Left lobe of liver (tissue), 2 donors: ENCODE measurements at places on chromosomes 13 and 19. TPM values are rescaled to one million over a fixed set of nuclear protein-coding genes. Genes with fewer than 3 reads are reported as not detected.

GRCh38 chr19:37218592-37218935 is 550 bp downstream of the ZNF383 start:
- DNase-seq: no peak

DNA sequence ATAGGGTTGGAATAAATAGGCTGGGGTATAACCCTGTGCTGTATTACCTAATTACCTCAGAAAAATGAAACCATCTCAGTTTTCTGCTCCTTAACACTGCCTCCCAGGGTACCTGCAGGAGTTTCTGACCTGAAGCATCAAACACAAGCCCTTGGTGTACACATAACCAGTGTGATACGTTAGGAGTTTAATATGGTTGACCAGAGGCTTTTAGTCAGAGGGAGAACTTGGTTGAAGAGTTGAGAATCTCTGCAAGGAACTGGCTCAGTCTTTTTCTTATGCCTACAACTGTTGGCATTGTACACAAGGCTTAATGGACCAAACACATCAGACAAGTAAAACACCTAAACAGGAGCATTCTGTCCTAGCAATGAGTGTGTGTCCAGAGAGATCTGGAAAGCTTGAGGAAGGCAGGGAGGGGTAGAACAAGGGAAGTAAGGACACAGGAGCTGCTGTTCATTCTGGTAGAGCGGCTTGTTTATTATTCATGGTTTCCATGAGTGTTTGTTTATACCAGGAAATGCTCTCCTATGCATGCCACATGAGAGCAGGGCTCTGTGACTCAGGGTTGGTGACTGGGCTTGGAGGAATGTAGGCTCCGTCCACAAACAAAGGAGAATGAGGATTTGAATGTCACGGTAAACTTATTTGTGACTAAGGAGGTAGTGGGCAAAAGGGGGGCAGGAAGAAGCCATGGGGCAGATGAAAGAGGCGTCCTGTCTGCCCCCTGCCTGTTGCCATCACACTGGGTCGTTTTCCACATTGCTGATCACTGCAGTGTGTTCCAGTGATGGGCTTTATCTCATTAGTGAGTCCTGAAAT is 11.9 kb upstream of the SPATA13 start:
- no peak for DNase-seq

GRCh38 chr19:1914826-1915341 is 9.7 kb downstream of the ADAT3 start:
- DNase-seq: no peak

- DNase-seq: no peak
These were observed 14.0 kb downstream of the KLK4 start for GRCh38 chr19:50897191-50897607.

- DNase-seq: peak; percentile 64
These were observed 10.2 kb downstream of the CARM1 start for GRCh38 chr19:10881403-10882107.

DNA sequence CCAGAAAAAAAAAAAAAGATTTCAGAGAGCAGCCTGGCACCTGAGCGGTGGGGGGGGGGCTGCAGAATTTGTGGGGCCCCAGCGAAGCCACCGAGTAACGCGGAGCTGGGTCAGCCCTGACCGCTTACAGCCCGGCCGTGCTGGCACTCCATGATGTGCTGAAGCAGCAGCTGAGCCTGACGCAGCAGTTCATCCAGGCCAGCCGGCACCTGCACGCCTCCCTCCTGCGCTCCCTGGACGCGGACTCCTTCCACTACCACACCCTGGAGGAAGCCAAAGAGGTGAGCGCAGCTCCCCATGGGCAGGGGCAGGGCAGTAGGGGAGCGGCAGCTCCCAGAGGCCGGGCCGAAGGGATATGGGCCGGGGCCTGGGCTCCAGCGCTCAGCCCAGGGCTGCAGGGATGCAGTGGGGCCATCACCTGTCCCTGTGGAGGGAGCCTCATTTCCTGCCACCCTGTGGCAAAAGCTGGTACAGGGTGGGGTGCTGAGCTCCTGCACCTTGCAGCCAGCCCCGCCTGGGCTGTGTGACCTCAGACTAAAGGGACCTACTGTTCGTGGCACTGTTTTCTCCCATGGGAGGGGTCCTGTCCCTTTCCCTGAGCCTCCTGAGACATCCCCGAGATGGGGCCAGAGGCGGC is 18.3 kb downstream of the C19orf44 start:
- DNase-seq: no peak

GRCh38 chr13:77883328-77883727 is 35.3 kb downstream of the EDNRB start:
- DNase-seq: no peak

DNA sequence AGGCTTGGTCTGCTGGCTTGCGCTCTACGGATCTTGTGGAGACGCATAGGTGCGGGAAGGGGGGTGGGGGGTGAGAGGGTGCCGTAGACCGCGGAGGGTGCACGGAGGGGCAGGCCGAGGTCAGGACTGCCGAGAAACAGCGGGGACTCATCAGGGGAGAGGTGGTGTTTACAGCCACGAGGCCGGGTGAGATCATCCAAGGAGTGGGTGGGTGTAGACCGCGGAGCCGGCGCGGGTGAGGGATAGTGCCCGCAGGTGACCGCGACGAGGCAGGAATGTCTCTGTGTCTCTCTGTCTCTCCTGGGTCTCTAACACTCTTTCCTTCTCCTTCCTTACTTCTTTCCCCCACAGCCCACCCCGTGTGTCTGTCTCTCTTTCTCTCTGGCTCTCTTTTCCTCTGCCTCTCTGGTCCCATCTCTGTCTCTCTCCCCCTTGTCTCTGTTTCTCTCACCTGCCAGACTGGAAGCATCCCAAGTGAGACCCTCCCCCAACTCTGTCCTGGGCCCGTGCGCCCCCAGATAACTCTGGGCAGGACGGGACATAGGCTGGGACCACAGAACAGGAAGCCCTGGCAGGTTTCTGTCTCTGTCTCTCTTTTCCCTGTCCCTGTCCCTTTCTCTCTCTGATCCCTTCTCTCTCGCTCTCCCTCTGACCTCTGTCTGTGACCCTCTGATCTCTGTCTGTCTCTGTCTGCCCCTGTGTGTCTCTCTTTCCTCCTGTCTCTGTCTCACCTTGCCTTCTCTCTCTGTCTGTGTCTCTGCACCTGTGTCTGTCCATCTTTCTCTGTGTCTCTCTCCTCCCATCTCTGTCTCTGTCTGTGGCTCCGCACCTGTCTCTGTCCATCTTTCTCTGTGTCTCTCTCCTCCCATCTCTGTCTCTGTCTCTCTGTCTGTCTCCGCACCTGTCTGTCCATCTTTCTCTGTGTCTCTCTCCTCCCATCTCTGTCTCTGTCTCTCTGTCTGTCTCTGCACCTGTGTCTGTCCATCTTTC is 1.8 kb upstream of the KLK4 start:
- DNase-seq: no peak

DNA sequence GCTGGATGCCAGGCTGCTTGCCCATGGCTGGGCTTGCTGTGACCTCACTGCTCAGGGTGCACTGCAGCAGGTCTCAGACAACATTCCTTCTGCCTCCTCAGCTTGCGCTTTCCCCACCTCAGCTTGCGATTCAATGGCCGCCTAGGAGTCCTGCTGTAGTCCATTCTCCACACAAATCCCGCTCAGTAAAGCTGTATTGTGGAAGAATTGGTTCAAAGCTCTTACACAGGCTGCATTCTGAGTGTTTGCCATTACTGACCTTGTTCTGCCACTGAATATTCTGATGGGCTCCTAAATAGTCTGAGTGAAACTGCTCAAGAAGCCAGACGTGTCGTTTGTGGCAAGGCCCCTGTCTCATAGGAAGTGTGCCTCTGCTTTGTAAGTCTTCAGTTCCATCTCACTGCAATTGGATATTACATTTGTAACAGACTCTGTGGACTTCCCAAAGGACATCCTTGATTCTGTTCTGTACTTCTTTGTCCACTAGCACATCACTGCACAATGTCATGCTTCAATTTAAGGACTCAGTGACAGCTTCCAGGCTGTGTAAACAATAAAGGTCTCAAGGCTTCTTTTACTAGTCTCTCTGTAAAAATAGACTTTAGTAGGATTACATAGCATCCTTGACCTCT is 49.8 kb downstream of the KATNAL1 start:
- no peak for DNase-seq

DNA sequence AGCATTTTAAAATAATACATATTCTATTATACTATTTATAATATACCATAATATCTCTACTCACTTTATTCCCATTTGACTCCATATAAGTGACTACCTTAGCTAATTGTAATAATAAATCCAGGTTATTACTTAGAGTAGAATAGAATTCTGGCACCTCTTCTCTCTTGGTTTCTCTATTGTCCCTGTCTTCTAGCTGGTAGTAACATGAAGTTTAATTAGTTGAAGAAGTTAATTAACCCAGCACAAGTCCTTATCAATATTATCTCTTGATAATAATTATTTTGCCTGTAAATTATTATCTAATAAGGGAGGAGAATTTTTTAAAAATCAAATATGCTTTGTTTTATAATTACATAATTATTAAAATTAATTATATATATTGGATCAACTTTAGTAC is 1571.2 kb upstream of the PRR20A start:
- DNase-seq: no peak

DNA sequence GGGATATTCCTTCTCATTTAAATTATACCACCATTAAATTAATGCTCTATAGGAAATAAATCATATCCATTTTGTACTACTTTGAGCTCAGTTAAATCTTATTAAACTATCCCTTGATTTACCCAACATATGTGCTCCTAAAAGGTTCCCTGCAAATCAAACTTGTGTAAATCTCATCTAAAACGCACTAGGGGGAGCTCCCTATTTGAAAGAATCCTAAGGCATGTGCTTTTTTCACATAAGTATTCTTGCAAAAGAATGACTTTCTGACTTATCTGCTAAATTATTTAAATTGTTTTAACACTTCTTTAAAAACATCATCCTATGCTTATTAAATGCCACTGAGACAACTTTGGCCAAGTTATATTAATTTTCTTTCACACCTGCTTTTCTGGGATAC is 7.9 kb downstream of the INTS6 start:
- DNase-seq: no peak

GRCh38 chr13:73776151-73776785 is 357.9 kb downstream of the KLF12 start:
- no peak for DNase-seq

DNA sequence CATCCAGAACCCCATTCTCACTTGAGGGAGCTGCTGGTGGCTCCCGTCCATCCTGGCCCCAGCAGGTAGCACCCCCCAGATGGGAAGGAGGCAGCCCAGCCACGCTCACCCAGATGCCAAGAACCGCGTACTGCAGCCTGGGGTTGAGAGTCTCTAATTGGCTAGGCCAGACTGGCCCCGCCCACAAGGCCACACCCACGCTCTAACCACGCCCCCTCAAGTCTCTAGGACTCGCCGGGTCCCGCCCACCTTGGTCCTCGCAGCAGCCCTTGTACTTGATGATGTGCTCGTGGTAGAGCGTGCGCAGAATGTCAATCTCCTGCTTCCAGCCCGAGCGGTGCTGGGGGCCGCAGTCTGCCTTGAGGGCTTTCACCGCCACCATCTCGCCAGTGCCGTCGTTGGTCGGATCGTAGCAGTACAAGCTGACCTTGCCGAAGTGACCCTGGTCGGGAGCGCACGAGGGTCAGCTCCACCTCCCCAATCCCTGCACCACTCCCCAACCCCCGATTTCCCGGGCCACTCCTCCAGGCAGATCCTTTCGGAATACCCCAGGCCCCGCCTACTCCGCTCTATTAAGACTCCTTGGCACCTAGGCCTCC is 14.5 kb upstream of the ICAM3 start:
- DNase-seq: peak; percentile 69

- no peak for DNase-seq
These were observed 599 bp downstream of the ZNF331 start for GRCh38 chr19:53538378-53539109.

DNA sequence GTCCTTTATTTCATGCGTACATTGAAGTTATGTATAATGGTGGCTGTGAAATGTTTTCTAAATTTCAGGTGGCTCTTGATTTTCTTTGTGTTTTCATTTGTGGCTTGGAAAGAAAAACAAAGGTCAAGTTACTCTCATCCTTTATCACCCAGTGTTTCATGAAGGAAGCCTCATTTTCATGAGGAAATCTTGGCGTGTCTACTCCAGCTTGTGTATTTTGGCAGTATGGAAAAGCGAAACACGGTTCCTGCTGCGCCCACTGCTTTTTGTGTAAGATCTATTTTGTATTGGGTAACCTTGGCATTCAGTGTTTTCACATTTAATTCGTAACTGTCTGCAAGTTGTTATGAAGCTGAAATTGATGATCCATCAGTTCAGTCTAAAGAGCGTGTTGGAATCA is 147.0 kb upstream of the RNF113B start:
- DNase-seq: peak; percentile 70

DNA sequence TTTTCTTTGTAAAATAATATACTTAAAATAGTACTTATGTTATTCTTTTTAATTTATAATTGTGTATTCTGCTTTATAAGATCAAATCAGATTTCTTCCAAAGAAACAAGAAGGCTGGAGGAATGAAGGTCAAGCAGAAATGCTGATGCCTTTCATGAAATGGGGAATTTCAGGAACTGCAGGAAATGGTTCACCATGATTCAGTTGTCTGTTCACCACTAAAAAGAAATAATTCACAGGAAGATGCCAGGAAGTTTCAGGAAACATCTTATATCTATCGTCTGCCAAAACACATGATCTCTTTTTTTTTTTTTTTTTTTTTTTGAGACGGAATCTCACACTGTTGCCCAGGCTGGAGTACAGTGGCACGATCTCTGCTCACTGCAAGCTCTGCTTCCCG is 15.7 kb upstream of the SCEL start:
- DNase-seq: no peak

DNA sequence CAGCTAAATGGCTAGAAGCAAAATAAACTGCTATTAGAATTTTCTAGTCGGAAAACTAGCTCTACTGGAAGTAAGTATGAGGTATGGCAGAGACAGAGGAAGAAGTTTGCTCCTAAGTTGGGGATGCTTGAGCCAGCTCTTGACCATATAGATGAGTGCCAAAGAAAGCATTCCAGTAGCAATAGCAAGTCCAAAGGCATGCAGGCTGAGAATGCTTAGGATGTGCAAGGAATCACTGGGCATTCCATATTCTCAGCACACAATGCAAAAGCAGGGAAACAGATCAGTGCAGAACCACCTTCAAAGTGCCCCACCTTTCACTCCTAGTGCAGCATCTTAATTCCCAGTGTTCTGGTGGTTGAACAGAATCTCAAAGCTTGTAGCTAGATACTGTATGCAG is 32.9 kb downstream of the SERTM1 start:
- DNase-seq: no peak

GRCh38 chr13:23642110-23642509 is 71.9 kb downstream of the TNFRSF19 start:
- no peak for DNase-seq

Gene PIAS4
- total RNA-seq: 13.6 TPM

Gene TYROBP
- 20.2 TPM for total RNA-seq

Gene PDE4C
- 0.60 TPM for total RNA-seq

Gene COL4A1
- 9.1 TPM for total RNA-seq

Gene XPO4
- 5.2 TPM for total RNA-seq

Gene PTH2
- total RNA-seq: not detected

Gene DHDH
- total RNA-seq: 0.23 TPM

Gene SBSN
- not detected for total RNA-seq

Gene EFNA2
- total RNA-seq: 8.6 TPM

Gene LILRB4
- 1.9 TPM for total RNA-seq

Gene GNG14
- total RNA-seq: not detected

Gene CDX2
- not detected for total RNA-seq
